Activated CD4-positive, alpha-beta T cell treated with anti-CD3 and anti-CD28 coated beads, Interleukin-2, Interleukin-6, amounts not matched to agents 100 ng/mL and 50 ng/mL, durations not matched to agents 16 hours and 8 hours (primary cell): ENCODE measurements at places on chromosomes 6 and 20.
A peak's percentile ranks its signal among the peaks of the same experiment; 100 is the strongest.

GRCh38 chr20:9427430-9428291, 86.7 kb upstream of the LAMP5 start:
- DNase-seq: no peak

DNA sequence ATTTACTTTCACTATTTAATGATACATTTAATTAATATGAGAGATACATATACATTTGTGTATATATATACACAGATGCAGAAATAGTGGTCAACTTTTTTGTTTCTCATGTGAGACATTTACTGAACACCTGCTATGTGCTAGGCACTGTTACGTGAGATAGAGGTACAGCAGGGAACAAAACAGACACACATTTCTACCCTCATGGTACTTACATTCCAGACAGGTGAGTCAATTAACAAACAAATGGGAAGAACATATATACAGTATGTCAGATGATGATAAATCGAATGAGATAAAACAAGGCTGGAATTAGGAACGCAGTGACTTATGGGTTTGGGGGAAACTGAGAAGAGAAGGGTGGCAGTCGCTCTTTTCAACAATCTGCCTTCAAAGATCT, 5.1 kb downstream of the TFB1M start:
- no peak for DNase-seq

- DNase-seq: no peak
Observed at GRCh38 chr6:37804586-37804985, 14.9 kb upstream of the ZFAND3 start.

GRCh38 chr6:152863618-152864326, 113.2 kb downstream of the VIP start:
- peak; percentile 70 for DNase-seq

- no peak for DNase-seq
Observed at GRCh38 chr6:83601119-83601518, 88.8 kb downstream of the PRSS35 start.

DNA sequence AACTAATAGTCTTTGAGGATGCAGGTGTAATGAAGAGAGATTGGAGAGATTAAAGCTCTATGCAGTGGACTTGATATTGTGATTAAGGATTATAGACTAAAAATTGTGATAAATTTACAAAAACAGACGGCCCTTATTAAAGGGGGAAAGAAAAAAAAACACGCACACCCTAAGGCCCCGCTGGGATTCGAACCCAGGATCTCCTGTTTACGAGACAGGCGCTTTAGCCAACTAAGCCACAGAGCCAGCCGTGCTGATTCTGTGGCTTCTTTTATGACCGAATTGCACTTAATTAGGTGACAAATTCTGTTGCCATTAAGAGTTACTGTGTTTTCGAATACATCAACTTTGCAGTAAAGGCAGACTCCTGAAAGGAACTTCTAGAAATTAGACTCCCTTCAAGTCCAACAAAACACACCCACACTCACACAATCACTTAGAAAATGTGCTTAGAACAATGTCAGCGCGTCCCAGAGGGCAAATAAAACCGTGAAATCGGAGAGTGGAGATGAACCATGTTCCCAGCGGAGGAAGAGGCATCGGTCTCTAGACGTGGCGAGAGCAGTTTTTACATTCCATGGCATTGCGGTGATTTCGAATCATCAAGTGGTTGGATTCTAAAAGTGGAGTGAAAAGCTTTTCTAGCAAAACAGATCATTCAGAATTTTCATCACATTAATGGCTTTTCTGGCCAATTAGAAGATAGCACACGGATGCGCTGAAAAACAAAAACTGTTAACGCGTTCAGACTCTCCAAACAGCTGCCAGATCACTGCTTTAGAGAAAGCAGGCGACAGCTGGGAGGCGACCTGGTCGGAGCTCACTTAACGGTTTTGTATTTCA, 122.6 kb downstream of the GPX5 start:
- peak; percentile 90 for DNase-seq

DNA sequence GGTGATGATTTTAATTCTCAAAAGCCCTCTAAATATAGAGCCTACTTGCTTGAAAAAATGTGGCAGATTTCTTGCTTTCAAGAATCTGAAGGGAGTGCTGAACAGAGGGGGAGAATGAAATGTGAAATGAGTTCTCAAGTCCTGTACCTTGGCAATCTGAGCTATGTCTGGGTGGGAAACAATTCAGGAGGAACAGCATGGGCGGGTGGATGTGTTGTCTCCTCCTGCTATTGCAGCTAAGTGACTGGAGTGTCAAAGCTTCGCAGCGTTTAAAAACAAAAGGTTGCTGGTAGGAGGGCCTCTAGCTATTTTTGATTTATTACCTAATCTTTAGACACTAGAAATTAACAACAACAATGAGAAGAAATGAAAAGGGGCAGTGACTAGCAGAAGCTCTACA, 102.5 kb upstream of the ARG1 start:
- DNase-seq: no peak

DNA sequence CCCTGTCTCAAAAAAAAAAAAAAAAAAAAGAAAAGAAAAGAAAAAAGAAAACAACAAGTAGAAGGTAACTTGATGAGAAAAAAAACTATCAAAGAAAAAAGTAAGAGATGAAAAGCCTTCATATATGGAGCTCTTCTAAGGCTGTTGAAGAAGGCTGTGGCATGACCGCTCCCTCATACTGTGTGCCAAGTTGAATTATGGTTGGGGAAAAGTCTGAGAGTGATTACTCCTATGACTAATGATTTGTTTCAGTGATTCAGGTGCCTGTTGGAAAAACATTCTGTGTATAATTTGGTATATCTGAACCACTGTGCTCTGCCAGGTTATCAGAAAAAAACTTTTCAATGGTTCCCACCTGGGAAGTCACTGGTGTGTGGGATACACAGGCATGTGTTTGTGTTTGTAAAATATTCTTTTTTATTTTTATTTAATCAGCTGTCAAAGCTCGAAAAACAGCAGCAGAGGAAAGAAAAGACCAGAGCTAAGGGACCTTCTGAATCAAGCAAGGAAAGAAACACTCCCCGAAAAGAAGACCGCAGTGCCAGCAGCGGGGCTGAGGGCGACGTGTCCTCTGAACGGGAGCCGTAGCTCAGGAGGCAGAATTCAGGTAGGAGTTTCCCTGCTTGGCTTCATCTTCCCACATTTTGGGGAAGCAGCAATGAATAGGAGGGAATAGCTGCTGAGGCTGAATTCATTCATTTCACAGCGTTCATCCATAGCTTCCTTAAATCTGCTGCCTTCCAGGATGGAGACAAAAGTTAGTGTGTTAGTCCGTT, 69.7 kb upstream of the SCP2D1 start:
- DNase-seq: no peak

- DNase-seq: no peak
Observed at GRCh38 chr6:135520781-135521180, 23.2 kb upstream of the AHI1 start.

DNA sequence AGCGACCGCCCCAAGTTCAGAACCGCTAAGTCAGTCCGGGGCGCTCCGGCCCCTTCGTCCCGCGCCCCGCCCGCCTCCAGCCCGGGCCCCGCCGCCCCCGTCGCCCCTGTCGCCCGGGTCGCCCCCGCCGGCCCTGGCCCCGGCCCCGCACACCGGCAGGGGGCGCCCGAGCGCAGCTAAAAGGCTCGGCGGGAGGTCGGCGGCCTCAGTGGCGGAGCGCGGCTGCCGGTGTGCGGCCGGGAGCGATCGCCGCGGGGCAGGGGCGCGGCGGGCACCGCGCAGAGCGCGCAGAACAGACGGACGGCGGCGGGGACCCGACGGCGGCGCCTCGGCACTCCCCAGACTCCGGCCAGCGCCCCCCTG, at the start of gene FNDC1:
FNDC1 (plus strand) TSS at position 208 of the 363 bp plus-strand sequence. CDS start 197 bp downstream, outside the sequence.
- peak; percentile 75 for DNase-seq

DNA sequence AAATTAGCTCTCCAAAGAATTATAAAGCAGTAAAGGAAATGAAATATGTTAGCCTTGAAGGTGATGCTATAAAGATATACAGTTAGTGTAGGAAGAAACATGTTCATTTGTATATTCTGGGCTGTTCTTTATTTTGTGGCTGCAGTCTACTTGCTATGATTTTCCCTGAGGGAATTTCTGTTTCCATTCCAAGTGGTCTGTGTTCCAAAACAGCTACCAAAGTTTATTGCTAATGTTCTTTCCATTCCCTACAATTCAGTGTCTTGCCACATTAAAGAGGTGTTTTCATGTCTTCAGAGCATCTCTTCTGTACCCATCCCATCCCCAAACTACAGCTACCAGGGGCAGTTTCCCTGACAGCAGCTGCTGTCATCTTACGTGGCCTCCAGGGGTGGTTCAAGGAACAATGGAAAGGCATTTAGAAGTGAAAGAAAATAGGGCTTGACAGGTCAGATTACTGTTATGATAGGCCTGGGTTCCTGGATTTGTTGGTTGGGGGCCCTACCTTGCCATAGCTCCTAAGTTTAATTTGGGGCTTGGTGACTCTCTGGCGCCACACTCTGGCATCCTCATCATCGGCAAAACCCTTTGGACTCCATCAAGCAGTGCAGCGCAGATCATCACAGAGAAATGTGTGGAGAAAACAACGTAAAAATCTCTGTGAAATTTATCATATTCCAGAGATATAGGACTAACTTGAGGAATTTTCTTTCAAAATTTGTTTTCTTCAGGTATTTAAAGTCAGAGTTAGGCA, 33.8 kb upstream of the AIG1 start:
- peak; percentile 33 for DNase-seq

GRCh38 chr20:32538526-32538939, 46.6 kb downstream of the NOL4L start:
- peak; percentile 32 for DNase-seq

DNA sequence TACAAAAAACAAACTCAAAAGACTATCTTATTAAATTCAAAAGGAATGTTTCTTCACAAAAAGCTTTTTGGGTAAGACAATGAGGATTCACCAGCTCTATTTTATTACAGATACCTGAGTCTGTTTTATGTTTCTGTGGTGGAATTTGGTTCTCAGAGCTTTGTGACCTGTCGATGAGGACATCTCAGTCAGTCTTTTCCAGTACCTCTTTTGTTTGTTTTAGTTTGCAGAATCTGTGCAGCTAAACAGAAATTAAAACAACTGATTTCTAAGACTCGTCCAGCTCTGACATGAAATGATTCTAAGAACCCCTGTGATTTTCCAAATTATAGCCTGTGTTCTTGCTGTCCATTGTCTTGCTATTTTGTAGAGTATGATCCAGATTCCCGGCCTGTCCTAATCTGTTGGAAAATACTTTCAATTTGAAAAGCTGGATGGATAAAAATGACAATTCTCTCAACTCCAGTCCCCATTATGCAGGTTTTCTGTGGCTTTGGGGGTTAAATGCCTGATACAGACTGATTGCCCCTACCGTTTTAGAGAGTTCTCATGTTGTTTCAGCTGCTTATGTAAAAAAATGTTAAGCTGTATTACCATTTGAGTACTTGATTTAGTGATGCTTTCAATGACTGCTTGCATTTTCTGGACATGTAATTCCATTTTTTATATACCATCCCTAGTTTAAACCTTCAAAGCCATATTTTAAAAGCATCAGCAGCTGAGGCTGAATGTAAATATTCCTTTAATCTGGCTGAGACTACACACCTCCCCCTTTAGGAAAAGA, 94.2 kb upstream of the TAB2 start:
- DNase-seq: no peak

DNA sequence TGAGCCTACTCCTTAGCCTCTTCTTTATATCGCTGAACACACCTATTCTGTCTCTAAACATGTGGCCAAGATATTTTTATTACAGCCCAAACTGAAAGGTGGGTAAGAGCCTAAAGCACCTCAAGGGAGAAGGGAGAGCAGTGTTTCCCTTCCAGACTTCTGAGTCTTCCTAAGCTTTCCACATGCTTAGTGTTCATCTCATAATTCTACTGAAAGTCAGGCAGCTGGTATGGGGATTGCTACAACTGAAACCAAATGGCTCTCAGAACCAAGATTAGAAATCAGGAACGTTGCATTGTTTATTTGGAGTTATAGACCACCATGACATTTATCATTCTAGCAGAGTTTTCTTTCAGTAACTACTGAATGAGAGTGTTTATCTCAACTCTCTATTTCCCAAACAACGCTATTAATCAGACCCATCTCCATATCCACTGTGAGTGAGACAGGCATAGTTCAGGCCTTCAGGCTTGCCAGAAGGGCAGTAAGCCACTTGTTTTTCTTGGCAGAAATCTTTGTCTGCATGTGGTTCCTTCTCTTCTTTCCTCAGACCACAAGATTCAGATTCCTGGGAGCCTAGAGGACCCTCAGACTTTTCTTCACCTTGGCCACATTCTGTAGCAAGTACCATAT, 22.8 kb downstream of the VGLL2 start:
- no peak for DNase-seq

- no peak for DNase-seq
Observed at GRCh38 chr6:69370763-69371162, 426.0 kb downstream of the LMBRD1 start.

DNA sequence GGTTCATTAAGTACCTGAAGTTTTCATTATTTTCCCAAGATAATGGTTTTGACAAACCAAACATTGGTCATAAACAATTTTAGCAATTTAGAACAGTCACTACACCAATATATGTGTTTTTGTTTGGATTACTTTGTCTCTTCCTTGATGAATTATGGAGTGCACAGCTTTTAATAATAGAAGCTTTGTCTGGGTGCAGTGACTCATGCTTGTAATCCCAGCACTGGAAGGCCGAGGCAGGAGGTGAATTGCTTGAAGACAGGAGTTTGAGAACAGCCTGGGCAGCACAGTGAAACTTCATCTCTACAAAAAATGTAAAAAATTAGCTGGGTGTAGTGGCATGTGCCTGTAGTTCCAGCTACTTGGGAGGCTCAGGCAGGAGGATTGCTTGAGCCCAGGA, 89.4 kb upstream of the ANKEF1 start:
- no peak for DNase-seq

DNA sequence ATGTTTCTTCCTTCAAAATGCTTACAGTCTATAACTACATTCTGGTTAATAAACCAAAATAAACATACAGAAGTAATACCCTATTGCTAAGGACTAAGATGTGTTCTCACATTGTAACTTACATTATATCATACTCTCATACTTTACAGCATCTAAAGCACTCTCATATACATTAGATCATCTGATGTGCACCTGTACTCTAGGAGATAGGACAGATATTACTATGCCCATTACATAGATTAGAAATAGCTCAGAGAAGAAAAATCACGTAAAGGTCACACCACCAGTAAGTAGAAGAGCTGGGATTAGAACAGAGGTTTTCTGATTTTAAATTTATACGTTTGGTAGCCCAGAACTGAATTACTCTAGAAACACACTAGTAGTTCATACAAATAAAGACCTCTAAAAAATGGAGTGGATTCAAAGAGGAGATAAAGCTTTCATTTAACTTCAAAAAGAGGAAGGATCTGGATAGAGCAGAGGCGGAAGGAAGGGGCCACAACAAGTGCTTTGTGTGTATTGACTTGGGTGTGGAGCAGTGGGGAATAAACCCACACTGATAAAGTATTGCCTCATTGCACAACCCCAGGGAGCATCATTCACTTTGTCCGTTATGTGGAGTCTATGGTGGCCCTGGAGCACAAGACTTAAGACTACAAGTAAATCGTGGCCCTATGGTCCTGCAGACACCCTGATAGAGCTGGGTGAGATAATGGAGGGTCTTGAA, 30.9 kb downstream of the SLC2A12 start:
- DNase-seq: no peak

GRCh38 chr6:3803627-3804468, 45.3 kb upstream of the FAM50B start:
- no peak for DNase-seq

GRCh38 chr6:22152841-22153240, 144.0 kb downstream of the PRL start:
- no peak for DNase-seq
